ENCODE measurements at places on chromosomes 3 and 15.

DNA sequence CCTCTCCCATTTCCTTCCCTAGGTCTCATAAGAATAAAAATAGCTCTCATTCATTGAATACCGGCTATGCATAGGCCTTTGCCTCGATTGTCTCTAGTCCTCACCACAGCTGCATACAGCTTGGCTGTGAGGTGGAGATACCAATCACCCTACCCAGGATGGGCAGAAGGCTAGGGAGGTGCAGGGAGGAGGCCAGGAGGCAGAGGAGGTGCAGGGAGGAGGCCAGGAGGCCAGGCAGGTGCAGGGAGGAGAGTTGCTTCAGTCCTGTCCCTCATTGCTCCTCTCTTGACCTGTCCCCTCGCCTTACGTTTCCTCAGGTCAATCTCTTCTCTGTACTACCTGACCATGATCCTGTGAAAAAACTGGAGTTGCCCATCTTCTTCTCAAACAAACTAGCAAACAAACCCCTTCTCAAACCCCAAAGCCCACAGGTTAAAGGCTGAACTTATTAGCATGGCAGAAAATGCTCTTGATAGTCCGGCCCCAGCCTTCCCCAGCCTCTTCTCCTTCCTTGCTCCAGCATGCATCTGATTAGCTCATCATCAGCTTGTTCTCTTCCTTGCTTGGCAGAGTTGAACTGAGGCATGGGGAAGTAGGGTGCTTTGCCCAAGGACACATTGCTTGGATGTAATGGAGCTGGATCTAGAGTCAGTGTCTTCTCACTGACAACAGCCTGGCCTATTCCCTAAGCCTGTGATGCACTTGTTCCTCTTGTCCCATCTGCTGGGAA lies 15.8 kb downstream of the PODXL2 start:
- no peak for DNase-seq

GRCh38 chr3:1798711-1799405 lies 299.8 kb upstream of the CNTN4 start:
- DNase-seq: no peak

GRCh38 chr3:43296565-43296964 lies 10.2 kb downstream of the SNRK start:
- no peak for DNase-seq

- DNase-seq: peak; percentile 53
Observed at GRCh38 chr3:127547761-127548605, 42.5 kb downstream of the TPRA1 start.

DNA sequence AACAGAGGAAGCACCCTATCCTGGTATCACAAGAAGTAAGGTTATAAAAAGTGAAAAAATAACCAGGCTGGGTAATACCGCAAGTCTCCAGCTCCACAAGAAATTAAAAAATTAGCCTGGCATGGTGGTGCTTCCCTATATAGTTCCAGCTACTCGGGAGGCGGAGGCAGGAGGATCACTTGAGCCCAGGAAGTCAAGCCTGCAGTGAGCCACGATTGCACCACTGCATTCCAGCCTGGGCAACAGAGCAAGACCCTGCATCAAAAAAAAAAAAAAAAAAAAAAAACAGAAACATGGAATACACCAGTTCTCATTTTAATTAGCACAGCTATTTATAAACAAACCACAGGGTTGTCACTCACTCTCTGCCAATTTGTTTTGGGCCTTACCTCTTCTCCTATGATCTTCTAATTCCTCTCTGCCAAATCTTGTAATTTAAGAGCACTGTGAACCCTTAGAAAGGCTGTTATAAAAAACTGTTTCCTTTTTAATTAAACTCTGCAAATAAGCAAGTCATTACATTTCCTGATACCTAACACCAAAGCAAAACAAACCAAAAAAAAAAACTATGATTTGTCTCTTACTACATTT lies 22.6 kb downstream of the DCUN1D1 start:
- no peak for DNase-seq

Measured in C1 segment of cervical spinal cord (tissue), 14 donors.